Glomerular endothelial cell (primary cell): ENCODE measurements at places on chromosomes 16 and 17.

- DNase-seq = no peak
These were observed 422 bp downstream of the UQCC4 start for GRCh38 chr16:1420111-1420539.

DNA sequence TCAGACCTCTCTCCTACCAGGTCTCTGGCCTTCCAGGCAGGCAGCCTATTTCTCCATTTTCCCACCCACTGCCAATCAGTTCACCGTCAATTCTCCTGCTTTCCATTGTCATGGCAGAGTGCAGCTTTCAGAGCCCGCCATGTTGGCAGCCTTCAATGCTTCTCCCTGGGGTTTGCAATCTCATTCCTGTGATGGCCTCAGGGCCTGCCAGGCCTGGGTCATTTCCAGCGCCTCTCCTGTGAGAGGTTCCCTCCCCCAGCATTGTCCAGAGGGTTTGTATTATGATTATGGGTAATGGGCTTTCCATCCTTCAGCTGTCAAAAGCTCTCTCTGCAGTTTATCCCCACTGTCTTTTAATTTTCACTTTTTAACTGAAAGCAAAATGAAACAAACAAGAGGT lies 716.6 kb upstream of the CDH8 start:
- no peak for DNase-seq

DNA sequence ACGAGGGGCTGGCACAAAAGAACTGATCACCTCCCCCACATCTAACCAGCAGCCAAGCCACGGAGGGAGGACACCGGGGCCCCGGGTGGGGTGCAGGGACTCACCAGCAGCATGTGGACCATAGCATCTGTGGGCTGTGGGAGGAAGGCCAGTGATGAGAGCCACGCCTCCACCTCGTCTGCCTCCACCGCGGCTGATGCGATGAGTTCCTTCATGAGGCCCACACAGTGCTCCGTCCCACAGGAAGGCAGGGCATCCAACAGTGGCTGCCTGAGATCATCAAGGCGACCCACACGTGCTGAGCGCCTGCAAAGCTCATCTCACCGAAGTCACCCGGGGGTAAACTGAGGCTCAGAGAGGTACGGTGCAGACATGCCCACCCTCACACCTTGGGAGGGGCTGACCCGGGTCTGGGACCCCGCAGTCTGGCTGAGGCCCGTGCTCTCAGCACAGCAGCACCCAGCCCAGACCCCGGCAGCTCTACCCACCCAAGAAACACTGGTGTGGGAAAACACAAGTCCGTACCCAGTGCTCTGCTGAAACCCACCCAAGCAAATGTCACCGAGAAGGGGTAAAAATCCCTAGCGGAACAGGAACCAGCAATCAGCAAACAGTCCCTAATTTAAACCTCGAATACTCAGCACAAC lies 85.9 kb downstream of the LITAF start:
- no peak for DNase-seq

- no peak for DNase-seq
These were observed at the start of gene CORO6 for GRCh38 chr17:29622337-29623282. CORO6 (minus strand) TSS chr17:29622912; CDS start chr17:29621421, 1,491 bp downstream.

DNA sequence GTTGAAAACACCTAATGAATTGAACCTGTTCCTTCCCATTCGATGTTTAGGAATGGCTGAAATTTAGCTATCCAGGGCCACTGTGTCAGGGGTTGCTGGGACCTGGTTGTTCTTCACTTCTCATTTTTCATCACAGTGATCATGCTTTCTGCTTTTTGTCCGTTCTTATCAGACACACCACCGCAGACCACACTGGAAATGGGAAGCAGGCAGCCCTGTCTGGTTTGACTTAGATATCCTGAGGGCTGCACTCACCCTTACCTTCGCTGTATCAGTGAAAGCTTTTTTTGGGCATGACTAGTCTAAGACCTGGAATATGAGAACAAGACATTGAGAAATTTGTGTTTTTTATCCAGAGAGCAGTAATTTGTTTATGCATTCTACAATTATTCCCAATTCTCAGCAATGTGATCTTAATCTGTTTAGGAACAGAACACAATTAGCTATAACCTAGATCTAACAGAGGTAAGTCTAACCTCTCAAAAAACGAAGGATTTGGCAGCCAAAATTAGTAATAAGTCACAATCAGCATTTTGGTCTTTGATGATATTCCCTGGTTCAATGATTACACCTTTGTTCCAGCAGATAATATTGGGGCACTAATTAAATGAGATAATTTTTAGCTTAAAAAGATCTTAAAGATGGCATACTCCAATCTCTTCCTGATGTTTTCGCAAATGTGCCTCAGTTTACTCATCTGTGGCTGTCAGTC lies 126.0 kb upstream of the GOT2 start:
- DNase-seq = no peak

DNA sequence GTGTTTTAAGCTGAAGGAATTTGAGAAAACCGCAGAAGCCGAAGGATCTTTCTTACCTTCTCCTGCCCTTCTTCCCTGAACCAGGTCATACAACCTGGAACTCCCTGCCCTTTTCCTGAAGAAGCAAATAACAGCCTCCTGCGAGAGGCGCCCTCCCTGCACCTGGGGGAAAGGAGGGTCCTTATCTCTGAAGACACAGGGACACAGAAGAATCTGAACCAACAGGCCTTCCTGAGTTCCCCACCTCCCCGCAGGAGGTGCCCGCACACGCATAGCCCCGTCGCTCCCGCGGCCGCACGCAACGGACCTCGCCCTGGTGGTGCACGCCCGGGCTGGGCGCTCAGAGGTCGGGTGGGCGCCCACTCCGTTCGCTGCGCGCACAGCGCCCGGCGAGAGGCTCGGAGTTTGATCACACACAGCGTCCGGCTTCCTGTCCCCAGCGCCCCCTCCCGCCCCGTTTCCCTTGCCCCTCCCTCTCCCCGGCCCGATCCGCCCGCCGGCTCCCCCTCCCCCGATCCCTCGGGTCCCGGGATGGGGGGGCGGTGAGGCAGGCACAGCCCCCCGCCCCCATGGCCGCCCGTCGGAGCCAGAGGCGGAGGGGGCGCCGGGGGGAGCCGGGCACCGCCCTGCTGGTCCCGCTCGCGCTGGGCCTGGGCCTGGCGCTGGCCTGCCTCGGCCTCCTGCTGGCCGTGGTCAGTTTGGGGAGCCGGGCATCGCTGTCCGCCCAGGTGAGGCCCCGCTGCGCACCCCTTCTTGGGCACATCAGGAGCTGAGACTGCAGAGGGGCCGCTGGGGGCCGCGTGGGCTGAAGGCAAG lies at the start of gene TNFSF12:
TNFSF12 (plus strand) TSS at position 474 of the 816 bp plus-strand sequence; CDS start at position 570, 96 bp downstream.
- no peak for DNase-seq

DNA sequence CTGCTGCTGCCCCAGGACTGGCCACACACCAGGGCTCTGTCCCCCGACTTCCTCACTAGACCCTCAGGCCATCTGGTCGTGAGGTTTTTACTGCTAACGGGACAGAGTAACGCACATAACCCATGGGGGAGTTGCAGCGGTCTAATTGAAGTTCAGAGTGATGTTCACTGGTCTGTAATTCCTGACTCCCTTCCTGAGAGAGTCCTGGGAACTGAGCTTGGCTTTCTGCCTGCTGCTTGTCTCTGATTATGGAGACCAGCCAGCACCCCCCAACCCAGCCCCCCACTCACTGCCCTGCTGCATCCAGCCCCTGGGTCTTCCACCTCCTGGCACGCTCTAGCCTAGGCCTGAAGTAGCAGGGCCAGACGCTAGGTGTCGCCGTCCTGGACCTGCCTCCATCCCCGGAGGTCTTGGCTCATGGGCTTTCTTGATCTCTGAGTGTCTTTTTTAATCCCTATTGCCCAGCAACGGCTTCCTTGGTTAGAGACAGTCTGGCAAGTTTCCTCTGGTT lies 192.9 kb downstream of the CCDC182 start:
- no peak for DNase-seq

GRCh38 chr17:2304931-2305330 lies 1.2 kb downstream of the SRR start:
- DNase-seq = no peak

DNA sequence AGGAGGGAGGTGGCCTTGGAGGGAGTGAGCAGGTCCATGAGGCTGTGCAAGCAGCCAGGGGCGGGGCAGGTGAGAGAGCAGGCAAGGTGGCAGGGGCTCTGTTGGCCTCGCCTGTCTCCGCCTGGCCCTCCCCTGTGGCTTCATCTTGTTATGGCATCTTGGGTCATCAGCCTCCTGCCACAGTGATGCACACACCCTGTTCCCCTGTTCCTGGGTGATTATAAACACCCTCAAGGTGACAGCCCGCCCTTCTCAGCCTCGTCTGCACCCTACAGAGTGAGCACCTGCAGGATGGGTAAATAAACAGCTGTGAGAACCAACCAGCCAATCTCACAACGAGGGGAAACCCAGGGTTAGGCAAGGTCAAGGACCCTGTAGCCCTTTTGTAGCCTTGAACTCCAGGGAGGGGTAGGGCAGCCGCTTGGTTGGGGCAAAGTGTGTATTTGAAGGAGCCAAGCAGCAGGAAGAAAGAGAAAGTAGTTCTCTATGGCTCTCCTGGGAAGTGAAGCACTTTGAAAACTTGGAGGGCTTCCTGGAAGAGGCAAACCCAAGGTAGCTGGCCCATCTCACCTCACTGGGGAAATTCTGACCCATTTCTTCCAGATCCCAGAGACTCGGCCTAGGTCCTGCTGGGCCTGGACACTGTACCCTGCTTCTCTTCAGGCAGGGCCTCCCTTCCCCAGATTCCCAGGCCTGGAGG lies 60.6 kb downstream of the NT5M start:
- no peak for DNase-seq

DNA sequence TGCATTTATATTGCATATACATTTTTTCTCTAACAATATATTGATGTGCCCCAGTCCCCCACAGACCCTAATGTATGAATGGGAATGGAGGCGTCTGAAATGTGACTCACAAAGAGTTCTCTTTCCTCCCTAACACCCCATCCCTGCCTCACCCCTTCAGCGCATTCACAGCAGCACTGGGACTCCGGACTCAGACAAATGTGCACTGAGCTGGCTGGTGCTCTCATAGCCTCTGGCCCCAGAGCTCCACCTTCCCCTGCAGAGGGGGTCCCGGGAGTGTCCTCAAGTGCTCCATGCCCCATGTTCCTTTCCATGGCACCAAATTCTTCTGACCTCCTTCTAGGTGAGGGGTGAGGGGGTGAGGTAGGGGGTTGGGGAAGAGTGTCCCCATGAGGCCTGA lies 20.6 kb downstream of the NPTX1 start:
- no peak for DNase-seq

DNA sequence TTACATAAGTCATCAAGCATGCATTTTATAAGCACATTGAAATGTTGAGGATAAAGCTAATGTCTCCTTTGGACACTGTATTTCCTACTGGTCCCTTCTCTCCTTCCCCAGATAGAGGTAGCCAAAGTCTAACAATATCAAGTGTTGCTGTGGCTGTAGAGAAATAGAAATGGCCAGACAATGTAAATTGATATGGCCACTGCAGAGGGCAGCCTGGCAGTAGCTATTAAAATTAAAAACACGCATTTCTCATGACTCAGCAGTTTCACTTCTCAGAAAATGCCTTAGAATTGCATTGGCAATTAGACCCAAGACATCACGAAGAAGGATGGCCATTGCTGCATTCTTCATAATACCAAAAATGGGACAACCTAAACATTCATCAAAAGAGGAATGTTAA lies 46.8 kb upstream of the MRTFB start:
- DNase-seq = no peak

- no peak for DNase-seq
These were observed 115.0 kb upstream of the CIBAR2 start for GRCh38 chr16:85227084-85227945.

DNA sequence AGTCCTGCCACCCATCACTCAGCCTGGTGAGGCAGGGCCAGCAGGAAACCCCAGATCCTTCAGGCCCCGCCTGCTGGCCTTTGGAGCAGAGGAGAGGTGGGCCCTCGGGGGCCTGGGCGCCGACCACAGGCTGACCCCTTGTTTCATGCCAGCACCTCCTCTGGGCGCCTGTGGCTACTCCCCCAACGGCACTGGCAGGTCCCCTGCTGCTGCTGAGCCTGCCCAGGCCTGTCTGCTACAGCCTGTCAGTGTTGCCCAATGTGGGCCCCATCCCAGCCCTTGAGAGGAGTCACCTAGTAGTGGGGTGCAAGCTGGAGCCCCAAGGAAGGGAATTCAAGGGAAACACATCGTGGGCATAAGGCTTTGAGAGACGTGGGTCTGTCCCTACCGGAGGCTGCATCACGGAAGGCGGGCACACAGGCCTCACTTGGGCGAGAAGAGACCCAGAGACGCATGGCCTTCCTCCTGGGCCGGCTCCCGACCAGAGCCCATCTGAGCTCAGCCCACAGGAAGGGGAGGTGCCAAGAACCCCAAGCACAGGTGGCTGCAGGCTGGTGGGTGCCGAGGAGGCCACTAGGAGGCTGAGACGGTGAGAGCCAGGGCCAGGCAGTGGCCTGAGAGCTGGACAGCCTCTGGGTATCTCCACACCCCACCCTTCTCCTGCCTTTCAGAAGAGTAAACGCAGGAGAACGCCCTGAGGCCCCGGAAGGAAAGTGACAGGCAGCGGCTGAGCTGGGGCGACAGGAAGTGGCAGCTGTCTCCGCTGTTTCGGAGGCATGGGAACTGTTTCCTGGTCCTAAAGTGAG lies 8.0 kb upstream of the FASN start:
- no peak for DNase-seq
